T-helper 1 cell (primary cell): ENCODE measurements at places on chromosomes 6 and 20.

DNA sequence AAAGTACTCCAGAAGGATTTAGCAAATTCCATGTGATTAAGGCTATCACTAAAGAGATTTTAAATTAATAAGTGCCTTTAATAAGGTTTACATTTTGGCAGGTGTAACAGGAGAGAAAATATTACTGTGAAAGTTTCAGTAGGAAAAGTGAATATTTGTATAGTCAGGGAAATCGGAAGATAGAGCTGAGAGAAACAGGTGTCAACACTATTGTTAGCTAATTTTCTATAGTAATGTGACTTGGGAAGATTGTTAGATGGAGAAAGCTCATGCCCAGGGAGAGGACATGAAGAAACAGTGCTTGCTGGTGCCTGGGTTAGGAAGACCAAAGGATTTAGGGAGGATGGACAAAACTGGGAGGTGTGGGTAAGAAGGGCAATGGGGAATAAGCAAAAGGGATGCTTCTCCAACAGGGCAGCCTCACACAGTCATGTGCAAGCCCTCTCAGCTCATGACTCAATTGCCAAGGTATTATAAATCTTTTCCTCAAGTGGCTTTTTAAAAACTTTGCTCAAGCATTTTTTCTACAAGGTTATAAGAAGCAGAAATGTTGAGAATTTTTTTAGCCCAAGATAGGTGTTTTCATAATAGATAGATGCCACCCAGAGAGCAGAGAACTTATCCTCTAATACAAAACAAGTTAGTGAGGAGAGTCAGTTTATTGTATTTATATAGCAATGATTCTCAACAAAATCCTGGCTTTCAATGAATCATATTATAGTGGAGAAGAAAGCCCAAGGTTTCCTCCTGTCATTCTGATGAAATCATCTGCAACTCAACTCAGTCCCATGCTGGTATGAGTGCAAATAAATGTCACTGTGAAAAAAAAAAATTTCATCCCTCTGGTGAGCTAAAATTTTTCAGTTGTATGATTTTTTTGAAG, 325.2 kb upstream of the NT5E start:
- no peak for DNase-seq

- no peak for DNase-seq
These were observed 100.1 kb downstream of the YTHDF1 start for GRCh38 chr20:63115651-63116411.

DNA sequence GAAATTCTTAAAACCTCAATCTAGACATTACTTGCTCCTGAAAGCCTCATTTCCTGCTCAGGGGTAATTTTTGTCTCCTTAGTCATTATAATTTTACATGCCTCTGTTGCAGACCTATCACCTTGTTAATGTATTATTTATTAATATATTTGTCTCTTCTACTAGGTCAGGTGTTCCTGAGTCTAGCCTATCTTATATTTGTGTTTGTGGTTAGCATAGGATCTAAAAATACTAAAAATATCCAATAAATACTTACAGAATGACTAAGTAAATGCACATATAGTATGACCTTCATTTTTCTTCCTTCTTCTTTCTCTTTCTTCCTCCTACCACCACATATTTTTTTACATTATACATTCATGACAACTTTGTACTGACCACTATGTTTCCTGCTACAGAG, 268.9 kb upstream of the HS3ST5 start:
- no peak for DNase-seq

DNA sequence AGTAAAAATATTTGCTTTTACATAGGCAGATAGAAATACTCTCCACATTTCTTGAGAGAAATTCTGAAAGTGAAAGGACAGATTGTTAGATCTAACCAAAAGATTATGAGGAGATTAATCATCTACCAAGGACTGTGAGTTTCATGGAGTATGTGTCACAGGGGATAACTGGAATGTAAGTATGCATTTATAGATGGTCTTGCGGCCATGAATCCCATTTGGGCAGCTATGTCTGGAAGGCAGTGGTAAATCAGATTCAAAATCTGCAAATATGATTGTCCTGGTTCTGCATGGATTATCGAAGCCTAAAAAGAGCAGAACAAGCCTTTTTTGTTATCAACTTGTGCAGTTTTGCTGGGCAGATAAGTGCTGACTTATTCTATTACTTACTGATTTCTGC, 293.8 kb downstream of the RFPL4B start:
- no peak for DNase-seq

GRCh38 chr20:507761-508332, 35.7 kb downstream of the CSNK2A1 start:
- DNase-seq: no peak

- DNase-seq: no peak
These were observed 275.9 kb upstream of the PRND start for GRCh38 chr20:4445784-4446183.

- DNase-seq: no peak
These were observed 1.6 kb upstream of the LY86 start for GRCh38 chr6:6586671-6587526.

DNA sequence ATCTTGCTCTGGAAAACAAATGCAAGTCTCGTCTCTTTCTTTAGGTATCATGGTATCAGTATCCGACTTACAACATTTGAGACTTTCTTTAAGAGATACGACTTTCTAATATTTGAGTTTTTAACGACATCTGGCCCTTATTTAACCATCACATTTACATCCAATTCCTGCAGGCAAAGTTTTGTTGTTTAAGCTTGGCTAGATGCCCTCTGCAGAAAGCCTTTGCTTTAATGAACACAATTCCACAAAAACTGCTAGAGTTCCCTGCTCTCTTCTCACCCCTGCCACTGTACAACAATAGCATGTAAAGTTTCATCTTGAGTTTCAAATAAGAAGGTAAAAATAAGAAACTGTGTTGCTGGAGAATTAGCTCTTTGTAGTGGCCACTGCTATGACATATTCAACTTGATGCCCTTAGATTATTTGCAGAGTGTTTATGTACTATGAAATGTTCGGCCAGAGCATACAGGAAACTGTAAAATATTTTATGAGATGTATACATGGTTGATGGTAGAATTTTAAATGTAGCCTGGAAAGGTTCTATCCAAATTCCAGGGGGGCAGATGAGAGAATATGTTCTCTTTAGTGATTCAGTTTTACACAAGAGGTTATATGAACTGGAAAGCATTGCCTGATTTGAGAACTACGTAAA, 438.6 kb downstream of the CDC5L start:
- no peak for DNase-seq

DNA sequence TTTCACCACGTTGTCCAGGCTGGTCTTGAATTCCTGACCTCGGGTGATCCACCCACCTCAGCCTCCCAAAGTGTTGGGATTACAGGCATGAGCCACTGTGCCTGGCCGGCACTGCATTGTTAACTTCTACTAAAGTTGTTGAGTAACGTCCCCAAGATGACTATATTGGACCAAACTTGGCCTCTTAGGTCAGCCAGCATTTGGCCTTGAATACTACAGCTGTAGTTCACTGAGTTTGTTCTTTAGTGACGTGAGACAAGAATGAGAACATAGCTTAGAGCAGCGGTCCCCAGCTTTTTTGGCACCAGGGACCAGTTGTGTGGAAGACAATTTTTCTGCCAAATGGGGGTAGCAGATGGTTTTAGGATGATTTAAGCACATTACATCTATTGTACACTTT, 237.1 kb downstream of the TBC1D7 start:
- DNase-seq: no peak

DNA sequence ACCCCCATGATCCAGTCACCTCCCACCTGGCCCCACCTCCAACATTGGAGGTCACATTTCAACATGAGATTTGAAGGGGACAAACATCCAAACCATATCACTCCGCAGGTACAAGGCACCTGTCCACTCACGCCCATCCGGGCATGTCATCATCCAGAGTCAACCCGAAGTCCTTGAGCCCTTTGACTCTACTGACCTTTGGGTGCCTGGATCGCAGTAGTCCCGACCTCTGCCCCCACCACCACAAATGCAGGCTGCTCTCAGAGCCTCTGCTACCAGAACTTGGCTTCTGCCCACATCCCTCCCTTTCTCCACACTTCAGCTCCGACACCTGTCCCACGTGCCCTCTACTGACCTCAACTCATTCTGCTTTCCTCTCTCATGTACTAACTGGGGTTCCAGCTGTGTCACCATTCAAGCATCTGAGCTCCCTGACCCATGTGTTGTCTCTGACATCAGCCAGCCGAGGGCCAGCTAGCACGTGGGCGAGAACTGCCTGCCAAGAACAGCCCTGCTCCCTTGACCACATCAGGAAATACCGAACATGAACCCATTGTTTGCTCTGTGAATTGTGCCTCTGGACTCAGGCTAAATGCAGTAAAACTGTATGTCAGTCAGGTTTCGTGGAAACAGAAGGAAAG, 498.3 kb upstream of the SULF2 start:
- DNase-seq: no peak

DNA sequence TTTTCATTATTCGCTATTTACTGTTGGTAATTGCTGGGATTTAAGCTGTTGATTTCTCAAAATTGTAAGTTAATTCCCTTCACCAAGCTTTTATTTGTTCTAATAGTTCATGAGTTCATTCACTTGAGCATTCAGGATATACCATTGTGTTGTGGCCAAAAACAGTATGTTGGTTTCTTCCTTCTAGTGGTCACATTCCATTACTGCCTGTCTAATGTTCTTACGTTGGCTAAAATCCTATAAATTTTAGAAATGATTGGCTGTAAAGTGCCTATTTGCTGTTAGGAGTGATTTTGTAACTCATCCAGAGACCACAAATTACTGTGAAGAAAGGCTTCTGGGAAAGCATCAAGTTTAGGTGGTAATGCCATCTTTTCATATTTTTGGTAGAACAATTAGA, 76.3 kb downstream of the FARS2 start:
- no peak for DNase-seq
